Bronchial epithelial cell (primary cell): ENCODE measurements at places on chromosomes 4 and X.
A peak's percentile ranks its signal among the peaks of the same experiment; 100 is the strongest.

GRCh38 chr4:78527103-78527502 lies 24.5 kb upstream of the ANXA3 start:
- no peak for DNase-seq

GRCh38 chrX:43836435-43837184 lies 45.6 kb downstream of the MAOB start:
- DNase-seq: peak; percentile 36

DNA sequence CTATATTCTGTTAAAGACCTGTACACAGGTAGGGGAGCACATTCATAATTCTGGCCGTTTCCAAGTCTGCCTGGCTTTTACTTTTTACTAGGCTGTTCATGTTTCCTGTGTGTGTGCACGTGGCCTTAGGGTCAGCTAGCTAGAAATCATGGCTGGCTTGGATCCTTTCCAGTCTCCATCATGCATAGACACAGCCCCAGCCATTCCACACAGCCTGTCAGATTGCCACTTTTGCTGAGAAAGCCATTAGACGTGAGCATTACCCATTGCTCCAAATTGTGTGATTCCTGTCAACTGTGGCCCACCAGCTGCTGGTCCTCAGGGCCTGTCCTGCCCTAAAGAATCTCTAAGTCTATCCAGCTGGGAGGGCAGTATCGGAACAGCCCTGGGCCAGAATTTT lies 11.4 kb upstream of the SORCS2 start:
- no peak for DNase-seq

DNA sequence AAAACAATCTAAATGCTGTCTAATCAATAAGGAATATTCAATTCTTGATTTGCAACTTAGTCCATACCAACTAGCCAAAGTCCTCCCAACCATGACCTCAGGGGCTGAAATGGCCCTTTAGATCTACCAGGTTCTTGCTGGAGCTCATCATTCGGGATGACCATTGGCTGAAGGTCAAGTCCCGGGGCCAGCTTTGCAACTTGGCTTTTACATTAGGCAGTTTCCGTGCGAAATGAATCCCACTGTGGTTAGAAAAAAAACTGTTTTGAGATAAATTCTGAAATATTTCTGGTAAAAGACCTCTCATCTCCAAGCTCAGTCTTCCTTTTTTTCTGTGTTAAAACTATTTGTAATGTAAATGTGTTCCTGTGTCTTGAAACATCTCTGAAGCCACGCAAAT lies 178.6 kb downstream of the TENM3 start:
- DNase-seq: no peak

GRCh38 chr4:161892951-161893350 lies 270.8 kb downstream of the FSTL5 start:
- DNase-seq: no peak

- peak; percentile 68 for DNase-seq
Measured at GRCh38 chr4:138348055-138348454, 105.9 kb upstream of the SLC7A11 start.

DNA sequence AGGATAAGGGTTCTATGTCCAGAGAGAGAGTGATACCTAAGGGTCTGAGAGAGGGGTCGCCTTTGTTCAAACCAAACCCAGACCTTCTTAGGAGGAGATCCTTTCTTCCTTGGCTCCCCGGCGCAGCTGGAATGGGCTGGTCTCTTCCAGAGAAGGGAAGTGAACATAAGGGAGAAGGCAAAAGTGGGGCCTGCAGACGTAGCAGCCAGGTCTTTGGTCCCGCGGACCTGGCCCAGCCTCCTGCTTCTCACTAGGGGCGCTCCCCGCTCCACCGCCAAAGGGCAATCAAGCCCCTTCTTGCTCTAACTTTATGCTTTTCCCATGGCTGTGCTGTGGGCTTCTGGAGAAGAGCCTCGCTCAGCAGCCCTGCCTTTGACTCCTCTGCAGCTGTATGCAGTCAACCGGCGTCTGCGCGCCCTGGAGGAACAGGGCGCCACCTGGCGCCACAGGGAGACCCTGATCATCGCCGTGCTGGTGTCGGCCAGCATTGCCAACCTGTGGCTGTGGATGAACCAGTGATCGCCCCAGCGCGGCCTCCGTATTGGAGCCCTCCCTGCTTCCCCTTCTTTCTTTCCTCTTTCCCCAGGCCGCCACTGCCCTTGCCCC lies 6.5 kb downstream of the FATE1 start:
- peak; percentile 1 for DNase-seq

DNA sequence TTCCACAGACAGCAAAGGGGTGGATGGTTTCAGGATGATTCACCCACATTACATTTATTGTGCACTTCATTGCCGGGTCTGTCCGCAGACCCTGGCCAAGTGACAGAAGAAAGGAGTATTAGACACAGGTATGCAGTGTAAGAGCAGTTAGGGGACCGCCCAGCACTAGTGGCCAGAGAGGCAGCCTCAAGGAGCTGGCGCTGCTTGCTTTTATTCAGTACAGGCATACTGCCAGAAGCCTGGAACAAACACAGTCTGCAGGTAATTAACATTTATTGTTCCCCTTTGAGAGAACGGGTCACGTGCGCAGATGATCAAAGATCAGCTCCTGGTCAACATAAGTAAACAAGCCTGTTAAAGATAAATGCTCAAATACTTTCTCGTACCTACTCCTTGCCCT lies 1639.0 kb upstream of the IGFBP7 start:
- no peak for DNase-seq

DNA sequence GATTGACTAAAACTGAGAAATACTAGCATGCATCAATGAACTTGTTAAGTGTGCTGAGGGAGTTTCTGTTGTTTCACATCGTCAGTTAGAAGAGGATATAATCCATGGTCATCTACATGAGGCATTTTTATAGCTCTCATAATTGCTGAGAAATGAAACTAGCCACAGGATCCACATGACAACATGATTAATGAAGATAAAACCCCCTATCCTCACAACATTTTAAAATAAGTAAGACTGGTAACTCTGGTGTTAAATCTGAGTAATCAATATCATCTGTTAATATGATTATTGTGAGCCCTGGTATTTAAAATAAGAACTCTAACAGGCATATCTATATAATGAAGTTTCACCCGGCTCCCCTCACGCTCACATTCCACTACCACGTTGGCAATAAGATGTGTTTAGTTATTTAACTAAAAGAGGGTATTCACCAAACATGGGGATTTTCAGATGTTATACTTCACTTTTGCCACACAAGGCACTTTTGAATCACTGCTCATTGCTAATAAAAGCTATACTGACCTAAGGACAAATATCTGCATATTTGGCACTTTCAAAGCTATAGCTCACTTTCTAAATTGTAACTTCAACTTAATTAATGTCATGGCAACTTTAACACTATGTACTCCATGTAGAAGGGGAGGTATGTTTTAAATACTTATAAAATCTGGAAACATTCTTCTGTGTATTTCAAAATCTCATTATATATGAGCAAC lies 6.7 kb downstream of the UNC5C start:
- DNase-seq: no peak

- no peak for DNase-seq
Measured at GRCh38 chrX:101257448-101258258, 33.5 kb downstream of the TAF7L start.

DNA sequence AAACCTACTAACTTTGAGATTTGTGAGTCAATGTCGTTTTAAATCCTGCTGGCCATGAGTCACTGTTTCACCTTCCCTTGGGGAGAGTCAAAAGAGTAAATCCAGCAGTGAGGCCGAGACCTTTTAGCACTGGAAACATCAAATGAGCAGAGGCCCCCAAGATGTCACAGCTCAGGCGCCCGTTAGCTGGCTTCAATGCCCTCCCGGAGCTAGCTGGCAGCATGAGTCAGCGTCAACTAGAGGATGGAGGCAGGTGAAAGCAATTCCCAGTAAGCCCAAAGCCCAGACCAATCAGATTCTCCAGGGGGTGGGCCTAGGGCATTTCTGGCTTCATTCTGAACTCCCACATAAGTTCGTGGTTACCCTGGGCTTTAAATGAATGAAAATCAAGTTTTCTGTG lies 170.9 kb downstream of the CLCN4 start:
- DNase-seq: no peak

GRCh38 chr4:171602638-171603355 lies 210.4 kb upstream of the GALNTL6 start:
- DNase-seq: no peak

DNA sequence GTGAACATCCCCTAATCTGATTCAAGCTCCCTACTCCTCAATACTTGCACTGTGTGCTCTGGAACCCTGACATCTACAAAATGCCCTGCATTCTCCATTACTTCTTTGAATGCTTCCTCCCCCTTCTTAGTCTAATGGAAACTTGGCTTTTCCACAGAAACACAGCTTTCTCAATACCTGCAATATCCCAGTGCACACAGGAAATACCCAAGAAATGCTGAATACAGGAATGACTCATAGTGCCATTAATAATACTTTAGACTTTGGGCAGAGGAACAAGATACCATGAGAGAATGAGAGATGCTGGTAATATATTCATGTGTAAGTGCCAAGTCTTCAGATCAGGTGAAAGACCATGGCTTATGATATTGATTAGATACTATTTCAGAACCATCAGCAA lies 5.6 kb downstream of the QRFPR start:
- DNase-seq: peak; percentile 69

DNA sequence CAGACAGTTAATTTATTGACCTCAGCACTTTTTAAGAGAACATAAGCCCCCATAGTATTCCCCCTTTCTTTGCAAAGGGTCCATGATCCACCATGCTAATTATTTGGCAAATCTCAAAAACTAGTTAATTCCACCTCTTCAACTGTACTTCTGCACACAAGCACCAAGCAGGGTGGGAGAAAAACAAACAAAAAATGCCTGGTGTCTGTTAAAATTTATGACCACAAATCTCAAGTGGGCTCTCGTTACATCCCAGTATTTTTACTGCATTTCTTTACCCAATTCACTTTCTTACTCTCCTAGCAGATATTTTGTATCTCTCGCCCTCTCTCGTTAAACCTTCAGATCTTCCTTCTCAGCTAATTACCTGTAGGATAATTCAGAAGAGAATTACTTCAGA lies 6.1 kb downstream of the ARSJ start:
- DNase-seq: no peak

DNA sequence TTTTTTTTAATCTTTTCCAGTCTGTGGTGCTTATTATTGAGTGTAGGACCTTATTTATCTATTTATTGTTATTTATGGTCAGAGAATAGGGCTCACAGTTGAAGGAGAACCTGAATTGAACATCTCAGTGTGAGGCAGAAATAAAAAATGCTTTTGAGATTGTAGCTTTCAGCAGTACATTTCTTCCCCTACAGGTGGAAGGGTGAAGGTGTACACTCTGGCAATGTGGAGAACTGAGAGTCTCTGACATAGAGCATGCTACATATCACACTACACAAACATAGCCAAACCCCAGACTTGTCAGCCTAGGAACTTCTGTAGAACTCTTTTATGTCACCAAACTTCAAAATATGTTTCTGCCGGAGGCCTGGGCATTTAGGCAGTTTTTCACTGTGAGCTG lies 140.2 kb downstream of the STIM2 start:
- DNase-seq: peak; percentile 29

DNA sequence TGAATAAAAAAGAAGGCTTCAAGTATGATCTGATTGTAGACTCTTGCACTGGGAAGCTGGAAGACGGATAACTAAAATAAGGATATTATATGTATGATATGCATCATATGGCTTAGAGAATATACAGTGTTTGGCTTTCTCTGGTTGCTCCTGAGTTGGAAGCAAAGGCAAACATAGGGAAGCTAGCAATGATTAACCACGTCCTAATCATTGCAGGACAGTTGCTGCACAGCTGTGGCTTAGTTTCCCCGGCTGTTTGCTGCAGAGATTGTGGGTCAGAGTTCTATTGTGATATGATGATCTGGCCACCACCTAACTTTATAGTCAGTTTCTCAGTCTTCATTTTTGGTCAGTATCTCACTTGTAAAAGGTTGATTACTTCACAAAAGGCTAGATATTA lies 36.3 kb upstream of the PARM1 start:
- no peak for DNase-seq
